Activated effector memory CD4-positive, alpha-beta T cell treated with Interleukin-2 at 50 U/mL for 16 hours (primary cell): ENCODE measurements at places on chromosomes 1 and 21.
A peak's percentile ranks its signal among the peaks of the same experiment; 100 is the strongest.

GRCh38 chr1:224565186-224565585, 50.9 kb upstream of the CNIH3 start:
- DNase-seq, result no peak

GRCh38 chr1:223492044-223492443, 98.8 kb downstream of the CCDC185 start:
- DNase-seq, result no peak

- DNase-seq, result no peak
These were observed 30.7 kb upstream of the IL20 start for GRCh38 chr1:206834711-206835110.

- DNase-seq, result no peak
These were observed 26.1 kb downstream of the KCNJ15 start for GRCh38 chr21:38282921-38283320.

GRCh38 chr1:54850069-54850730, 36.8 kb downstream of the DHCR24 start:
- no peak for DNase-seq

GRCh38 chr1:230263568-230264195, 162.4 kb downstream of the PGBD5 start:
- DNase-seq, result no peak

DNA sequence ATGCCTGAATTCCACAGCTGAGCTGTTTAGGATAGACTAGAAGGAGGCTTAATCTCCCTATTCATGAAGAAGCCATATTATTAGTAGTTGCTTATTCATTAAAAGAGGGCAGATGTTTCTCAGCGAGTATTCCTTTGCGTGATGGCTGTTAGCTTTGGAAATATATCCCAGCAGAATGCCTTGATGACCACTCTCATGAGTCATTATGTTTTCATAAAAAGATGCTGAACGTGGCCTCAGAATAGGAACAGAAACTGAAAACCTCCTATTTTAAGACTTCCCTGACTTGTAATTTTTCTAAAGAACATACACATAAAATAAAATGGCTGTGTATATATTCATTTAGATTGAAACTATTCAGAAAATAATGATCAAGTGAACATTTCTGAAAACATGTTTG, 9.6 kb upstream of the PLA2G4A start:
- no peak for DNase-seq

- DNase-seq, result no peak
These were observed 50.4 kb downstream of the SNRPE start for GRCh38 chr1:203911806-203912205.

DNA sequence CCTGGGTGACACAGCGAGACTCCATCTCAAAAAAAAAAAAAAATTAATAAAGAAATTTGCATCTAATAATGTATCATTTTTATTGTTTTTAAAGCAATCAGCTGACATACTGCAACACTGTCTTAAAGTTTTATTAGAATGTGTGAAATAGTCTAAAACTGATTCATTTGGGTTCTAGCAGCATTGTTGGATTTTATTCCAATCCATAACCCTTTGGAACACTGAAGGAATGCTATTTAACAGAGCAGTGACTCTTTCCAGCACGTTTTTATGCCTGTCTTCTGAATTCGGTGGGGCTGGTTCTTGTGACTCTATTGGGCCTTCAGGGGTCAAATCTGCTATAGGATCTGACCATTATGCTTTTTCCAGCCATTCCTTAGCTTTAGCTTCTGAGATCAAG, 18.2 kb upstream of the FMO4 start:
- no peak for DNase-seq

DNA sequence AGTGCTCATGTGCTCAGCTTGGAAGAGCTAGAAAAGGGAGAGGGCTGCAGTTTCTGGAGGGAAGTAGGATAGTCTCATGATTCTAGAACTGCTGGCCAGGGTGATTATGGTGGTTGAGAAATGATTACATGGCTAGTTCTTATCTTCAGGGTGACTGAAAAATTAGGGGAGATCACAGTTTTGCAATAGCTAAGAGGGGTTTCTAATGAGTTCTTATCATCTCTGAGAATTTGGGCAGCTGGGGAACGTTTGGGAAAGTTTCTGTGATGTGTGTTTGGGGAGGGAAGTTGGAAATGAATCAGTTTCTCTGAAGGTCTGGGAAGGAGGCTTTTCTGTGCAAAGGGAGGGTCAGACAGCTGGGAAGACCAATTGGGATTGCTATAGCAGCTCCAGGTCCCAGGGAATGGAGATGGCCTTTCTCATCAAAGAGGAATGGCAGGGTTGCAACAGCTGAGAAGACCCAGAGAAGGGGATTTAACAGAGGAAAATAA, 7.6 kb upstream of the RHOU start:
- no peak for DNase-seq

GRCh38 chr1:159144571-159144970, 26.8 kb upstream of the CADM3 start:
- DNase-seq, result no peak

- DNase-seq, result peak; percentile 66
These were observed 14.4 kb downstream of the ABCG1 start for GRCh38 chr21:42233067-42233961.

GRCh38 chr21:32918478-32919120, 107.1 kb upstream of the OLIG2 start:
- DNase-seq, result no peak

- no peak for DNase-seq
These were observed 97.3 kb upstream of the HMCN1 start for GRCh38 chr1:185636848-185637247.

DNA sequence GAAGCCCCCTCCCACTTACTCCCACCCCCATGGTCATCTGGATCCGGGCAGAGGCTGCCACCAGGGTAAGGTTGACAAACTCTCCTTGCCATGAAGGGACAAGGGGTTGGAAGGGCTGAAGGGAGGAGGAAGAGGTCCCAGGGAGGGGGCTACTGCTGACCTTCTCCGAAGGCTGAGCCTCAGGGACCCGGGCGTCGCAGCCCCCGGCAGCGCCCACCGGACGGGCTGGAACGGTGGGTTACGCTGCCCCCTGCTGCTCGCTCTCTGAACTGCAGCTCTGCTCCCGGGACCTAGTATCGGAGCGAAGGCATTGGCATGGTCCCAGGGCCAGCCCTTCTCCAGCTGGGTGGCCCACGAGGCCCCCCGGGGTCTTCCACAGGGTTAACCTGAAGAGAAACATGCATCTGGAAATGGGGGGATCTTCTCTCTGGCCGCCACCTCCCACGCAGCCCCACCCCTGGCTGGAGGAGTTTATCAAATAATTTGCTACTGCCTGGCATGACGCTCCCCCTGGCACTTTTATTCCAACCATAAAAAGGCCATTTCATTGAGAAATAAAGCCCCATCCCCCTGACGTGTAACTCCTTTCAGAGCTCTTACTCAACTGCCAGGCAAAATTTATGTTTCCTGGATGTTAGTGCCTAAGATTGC, 70.4 kb upstream of the TARDBP start:
- DNase-seq, result peak; percentile 37

GRCh38 chr21:16473988-16474387, 744.2 kb downstream of the USP25 start:
- no peak for DNase-seq

GRCh38 chr1:169326956-169327268, 40.7 kb downstream of the NME7 start:
- no peak for DNase-seq

- DNase-seq, result no peak
These were observed 14.9 kb downstream of the MAP3K7CL start for GRCh38 chr21:29145354-29145782.

DNA sequence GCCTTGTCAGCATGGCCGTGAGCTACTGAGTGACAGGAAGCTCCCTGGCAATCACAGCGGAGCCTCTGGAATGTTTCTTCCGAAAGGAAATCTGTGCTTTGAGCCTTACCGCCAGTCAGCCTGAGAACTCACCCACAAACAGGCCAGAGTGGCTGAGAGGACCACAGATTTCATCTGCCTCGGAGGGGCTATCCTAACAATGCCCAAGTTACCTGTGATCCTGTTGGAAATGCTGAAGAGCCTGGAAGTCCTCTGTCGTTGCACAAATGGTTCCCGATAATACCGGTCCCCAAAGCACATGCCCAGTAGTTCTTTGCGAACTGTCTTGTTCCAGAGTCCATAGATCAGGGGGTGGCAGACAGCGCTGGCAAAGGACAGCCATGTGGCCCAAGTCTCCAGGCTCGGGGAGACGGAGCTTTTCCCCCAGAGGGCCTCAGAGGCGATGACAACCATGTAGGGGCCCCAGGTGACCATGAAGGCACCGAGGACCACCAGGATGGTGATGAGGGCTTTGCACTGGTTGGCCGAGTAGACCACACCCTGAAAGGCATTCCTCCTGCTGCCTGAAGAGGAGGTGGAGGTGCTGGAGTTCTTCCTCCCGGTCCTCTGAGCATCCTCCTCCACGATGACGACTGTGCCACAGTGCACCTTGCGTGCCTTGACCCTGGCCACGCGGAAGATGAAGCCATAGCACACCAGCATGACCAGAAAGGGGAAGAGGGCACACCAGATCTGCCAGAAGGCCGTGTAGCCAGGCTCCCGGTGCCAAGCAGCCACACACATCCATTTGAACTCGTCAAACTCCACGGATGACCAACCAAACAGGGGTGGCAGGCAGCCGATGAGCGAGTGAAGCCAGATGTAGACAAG, 40.2 kb downstream of the GPR161 start:
- DNase-seq, result no peak

- DNase-seq, result no peak
These were observed 593.1 kb downstream of the NUF2 start for GRCh38 chr1:163914785-163915413.

GRCh38 chr1:230054092-230054749, 12.8 kb upstream of the GALNT2 start:
- no peak for DNase-seq

GRCh38 chr1:226104671-226105121, 42.2 kb downstream of the H3-3A start:
- no peak for DNase-seq

DNA sequence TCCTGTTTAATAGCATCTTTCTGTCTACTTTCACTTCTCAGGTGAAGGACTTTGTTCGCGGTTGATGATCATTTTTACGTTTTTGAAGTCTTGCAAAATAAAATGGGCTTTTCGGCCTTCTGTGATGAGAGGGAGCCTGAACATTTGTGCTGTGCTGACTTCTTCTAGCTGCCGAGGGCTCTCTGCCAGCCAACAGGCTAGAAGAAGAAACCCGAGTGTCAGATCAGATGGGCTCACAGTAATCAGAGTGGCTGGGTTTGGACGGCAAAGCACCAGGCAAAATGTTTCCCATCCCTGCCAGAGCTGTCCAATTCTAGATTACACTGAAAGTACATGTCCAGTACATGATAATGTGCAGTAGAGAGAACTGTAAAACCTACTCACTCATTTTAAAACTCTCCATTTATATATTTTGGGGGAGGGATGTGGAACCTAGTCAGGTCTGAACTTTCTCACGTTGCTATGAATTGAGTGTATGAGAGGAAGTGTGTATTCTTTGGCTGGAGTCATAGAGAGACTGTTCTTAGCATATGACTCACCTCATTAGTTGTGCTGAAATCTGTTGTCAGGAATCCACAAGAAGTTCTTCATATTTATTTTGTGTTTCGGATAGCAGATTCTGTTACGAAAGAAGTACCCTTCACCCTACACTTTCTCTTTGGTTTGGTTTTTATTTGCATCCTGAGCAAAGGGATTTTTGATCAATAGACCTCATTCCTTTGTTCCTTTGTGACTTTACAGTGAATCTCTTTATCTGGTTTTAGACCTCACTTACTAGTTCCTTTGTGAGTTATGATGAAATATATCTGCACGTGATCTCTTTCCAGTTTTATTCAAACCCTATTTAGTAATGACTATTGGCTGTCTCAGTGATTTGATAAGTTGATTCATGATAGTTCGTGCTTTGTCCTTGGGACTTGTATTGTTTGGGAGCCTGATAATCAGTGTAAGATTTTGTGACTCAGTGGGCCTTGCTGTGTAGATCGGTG, 4.8 kb downstream of the ATP1A1 start:
- peak; percentile 28 for DNase-seq

DNA sequence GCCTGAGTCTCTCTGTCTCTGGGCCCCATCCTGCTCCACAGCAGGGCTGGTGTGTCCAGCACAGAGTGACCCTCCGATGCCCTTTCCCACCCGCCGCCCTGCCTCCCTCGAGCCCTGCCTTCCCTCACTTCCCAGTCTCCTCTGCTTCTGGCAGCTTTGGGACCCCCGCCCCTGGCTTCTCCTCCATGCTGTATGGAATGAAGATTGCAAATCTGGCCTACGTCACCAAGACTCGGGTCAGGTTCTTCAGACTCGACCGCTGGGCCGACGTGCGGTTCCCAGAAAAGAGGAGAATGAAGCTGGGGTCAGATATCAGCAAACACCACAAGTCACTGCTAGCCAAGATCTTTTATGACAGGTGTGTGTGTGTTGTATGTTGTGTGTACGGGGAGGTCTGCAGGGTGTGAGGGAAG, 14.3 kb downstream of the MOV10 start:
- no peak for DNase-seq

DNA sequence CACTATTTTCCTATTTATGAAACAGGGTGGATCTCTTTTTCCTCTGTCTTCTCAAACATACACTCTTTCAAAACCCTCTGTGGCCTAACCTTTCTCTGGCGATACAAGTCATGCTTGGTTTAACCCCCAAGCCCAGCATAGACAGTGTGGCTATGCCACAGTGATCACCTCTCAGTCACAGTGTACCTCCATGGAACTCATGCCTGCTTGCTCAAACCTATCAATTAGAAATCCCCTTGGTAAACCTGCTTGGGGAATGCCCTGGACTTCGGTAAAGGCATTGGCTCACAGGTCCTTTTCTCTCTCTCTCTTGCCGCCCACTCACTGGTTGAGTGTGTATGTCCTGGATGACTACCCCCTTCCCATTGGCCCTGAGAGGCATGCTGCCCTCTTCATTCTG, 147.5 kb downstream of the CYYR1 start:
- no peak for DNase-seq

DNA sequence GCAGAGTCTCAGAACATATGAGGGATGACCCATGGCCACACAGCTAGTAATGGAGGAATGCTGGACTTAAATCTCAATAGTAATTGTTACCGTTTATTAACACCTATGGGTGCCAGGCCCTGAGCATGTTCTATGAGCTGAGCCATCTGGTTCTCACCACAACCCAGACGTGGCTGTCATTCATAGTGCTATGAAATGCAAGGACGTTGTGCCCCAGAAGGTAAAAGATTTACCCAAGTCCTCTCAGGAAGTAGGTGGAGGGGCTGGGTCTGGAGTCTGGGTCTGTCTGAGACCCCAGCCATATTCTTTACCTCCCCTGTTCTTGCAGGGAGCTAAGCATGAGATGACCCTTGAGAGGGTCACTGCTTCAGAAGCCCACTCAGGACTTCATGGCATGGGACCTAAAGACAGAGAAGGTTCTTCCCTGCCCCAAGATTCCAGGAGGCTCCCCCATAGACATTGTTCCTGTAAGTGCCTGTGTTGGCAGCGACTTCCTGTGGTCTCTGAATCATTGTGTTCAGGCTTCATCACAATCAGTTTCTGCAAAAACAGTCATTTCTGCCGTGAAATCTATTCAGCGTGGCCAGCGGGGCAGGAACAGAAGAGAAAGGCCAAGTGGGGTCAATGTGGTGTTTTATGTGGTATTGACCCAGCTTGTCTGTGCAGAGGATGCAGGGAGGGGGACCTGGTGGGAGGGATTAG, 475.4 kb downstream of the PTPRU start:
- DNase-seq, result no peak
